ENCODE measurements at places on chromosomes 7 and 10. TPM values are rescaled to one million over a fixed set of nuclear protein-coding genes. Genes with fewer than 3 reads are reported as not detected.

Gene PRPS1L1
- not detected for total RNA-seq

DNA sequence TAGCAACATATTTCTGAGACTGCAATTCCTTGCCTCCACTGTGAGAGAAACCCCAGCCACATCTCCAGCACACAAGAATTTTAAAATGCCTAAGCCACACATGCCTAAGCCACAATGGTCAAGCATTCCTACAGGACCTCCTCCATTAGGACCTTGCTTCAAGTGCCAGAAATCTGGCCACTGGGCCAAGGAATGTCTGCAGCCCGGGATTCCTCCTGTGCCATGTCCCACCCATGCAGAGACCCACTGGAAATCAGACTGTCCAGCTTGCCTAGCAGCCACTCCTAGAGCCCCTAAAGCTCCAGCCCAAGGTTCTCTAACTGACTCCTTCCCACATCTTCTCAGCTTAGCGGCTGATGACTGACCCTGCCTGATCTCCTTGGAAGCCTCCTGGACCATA lies 117.5 kb downstream of the AHR start:
- no peak for DNase-seq
- H3K27me3 ChIP-seq, result no peaks in the 10 kb centered on the region
- no peaks in the 10 kb centered on the region for H3K36me3 ChIP-seq
- no peak overlapping the region for H3K4me3 ChIP-seq
- no peaks in the 10 kb centered on the region for H3K4me1 ChIP-seq
- no peak overlapping the region for H3K27ac ChIP-seq

- no peaks in the 10 kb centered on the region for H3K27me3 ChIP-seq
- no peak overlapping the region for H3K27ac ChIP-seq
- H3K4me3 ChIP-seq, result no peak overlapping the region
Observed at GRCh38 chr7:117776224-117776623, 97.0 kb downstream of the CTTNBP2 start.

GRCh38 chr7:140223515-140224221 lies 46.9 kb upstream of the KDM7A start:
- no peak overlapping the region for H3K27ac ChIP-seq
- no peak for DNase-seq
- peaks cover 5% of the 10 kb centered on the region for H3K4me1 ChIP-seq
- no peaks in the 10 kb centered on the region for H3K27me3 ChIP-seq
- no peaks in the 10 kb centered on the region for H3K36me3 ChIP-seq

Gene GHRHR
- total RNA-seq, result not detected

DNA sequence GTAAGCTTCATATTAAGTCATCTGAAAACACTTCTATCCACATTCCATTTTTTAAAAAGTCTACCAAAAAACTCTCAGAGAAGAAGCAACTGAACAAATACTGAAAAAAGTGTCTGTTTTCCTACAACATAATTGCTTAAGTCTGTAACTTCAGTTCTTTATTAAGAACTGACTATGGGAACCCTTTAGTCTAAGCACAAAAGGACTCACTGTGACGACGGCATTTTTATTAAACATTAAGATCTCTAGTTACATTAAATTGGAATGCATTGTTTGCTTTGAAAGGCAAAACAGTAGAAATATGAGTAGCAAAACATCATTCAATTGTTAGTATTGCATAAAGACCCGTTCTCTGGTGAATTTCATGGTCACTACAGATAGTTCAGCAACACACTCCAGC lies 5.8 kb upstream of the FAM3C start:
- DNase-seq, result no peak
- no peaks in the 10 kb centered on the region for H3K36me3 ChIP-seq

Gene AKR1D1
- total RNA-seq, result not detected

Measured in heart right ventricle (tissue), 16 donors.